NCI-H1105 treated with DMSO at 0.1 percent for 48 hours (cell line): ENCODE measurements at places on chromosomes 1 and 21.

DNA sequence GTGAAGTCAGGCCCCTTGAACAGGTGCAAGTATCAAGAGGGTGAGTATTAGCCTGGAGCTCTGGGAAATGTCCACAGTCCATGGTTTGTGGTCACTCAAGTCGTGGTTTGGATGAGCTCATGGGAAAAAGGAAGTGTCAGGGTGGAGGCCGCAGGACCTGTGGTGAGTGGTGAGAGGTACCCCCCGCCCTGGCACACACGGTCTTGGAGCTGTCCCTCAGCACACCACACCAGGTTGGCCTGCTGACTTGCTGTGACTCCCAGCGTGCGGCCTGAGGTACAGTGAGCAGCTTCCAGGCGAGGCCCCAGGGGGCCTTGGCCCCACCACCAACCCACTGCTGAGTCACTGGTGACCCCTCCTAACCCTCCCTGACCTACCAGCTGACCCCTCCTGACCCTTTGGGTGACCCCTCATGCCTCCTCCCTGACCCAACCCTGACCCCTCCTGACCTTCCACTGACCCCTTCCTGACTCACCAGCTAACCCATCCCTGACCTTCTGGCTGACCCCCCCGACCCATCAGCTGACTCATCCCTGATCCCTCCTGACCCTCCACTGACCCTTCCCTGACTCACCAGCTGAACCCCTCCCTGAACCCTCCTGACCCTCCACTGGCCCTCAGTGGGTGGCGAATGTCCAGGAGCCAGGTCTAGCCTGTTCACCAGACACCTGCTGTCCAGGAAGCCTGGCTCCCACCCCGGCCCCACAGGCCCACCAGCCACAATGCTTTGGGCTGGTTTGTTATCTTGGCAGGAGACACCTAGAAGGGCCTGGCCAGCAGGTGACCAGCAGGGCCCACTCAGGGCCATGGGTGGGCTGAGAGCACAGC lies 34.8 kb upstream of the RNF187 start:
- DNase-seq, result no peak

GRCh38 chr1:236304682-236305081 lies 22.9 kb upstream of the ERO1B start:
- no peak for DNase-seq

DNA sequence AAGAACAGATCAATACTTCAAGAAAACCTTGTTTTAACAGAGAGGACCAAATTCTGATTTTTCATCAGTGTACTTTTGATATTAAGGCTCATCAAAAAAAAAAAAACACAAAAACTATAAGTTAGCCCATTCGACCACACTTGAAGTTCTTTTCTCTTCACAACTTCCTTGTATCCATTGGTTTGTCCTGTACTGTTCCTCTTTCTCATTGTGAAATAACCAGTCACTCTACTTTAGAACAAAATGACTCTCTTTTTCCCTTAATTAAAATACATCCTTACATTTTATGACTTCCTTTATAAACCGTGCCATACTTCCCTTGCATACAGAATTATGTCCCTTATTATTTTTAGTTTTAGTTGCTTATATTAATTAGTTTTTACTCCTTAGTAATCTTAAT lies 8.4 kb downstream of the QSOX1 start:
- DNase-seq, result no peak

GRCh38 chr1:243443557-243443956 lies 187.7 kb downstream of the SDCCAG8 start:
- no peak for DNase-seq
